ENCODE measurements at places on chromosomes 1 and 21. TPM values are rescaled to one million over a fixed set of nuclear protein-coding genes. Genes with fewer than 3 reads are reported as not detected.

SLC16A1 gene
- total RNA-seq: 64.2 TPM

DNA sequence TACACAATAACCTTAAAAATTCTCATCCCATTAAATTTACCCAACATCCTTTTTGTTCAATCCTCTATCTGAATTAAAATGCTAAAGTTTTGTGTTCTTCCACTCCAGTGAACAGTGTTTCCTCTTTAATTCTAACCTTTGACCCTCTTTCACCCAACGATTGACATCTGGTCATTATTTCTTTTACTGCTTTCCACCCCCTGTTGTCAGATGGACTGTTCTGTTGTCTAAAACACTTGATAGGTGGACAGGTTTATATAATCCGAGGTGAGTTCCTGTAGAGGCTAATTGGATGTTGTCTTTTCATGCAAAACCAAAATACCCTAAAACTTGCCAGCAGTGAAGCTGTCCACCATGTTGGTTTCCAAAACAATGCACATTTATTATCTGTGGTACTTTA is 73.4 kb upstream of the SERTAD4 start:
- H3K4me3 ChIP-seq: no peak overlapping the region
- no peaks in the 10 kb centered on the region for H3K4me1 ChIP-seq
- no peaks in the 10 kb centered on the region for H3K36me3 ChIP-seq
- no peaks in the 10 kb centered on the region for H3K27me3 ChIP-seq
- no peak for DNase-seq

PROK1 gene
- not detected for total RNA-seq

DNA sequence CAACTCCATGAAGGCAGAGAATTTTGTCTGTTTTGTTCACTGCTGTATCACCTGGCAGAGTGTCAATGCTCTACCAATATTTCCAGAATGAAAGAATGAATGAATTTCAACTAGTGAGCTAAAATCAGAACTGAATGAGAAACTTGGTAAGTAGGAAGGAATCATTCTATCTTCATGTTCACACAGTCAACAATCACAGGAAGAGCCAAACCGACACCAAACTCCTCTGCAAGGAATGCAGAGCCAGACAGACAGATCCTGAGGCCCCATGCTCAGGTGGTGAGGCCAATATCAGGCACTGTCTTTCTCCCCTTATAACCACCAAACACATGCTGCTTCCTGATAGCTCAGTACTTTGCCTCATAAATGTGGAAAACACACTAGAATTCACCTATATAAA is 139.1 kb downstream of the SLC45A1 start:
- H3K4me1 ChIP-seq: peaks cover 7% of the 10 kb centered on the region
- no peaks in the 10 kb centered on the region for H3K36me3 ChIP-seq
- no peak overlapping the region for H3K27ac ChIP-seq

GRCh38 chr1:77275194-77275593 is 6.6 kb upstream of the AK5 start:
- H3K4me1 ChIP-seq: no peaks in the 10 kb centered on the region
- no peaks in the 10 kb centered on the region for H3K36me3 ChIP-seq

DNA sequence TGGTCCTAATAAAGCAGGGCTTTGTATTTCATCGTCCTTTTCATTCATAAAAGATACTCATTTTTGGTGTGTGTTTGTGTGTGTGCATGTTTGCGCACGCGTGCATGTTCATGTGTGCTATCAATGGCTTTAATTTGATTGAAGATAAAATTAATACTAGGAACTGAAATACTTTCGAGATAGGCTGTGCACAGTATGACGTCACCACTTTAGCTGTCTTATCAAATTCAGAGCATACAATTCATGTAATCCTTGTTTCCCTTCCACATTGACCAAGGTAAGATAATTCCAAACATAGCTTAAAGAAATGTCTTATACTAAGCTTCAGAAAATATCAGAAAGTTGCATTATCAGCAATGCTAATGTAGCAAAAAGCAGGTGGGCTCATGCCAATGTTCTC is 113.6 kb upstream of the CYYR1 start:
- H3K27ac ChIP-seq: no peak overlapping the region
- no peak for DNase-seq
- no peaks in the 10 kb centered on the region for H3K27me3 ChIP-seq
- no peak overlapping the region for H3K4me3 ChIP-seq
- no peaks in the 10 kb centered on the region for H3K4me1 ChIP-seq

- H3K27ac ChIP-seq: no peak overlapping the region
- H3K36me3 ChIP-seq: no peaks in the 10 kb centered on the region
- peaks cover 77% of the 10 kb centered on the region for H3K4me1 ChIP-seq
Measured at GRCh38 chr1:41724248-41724647, 194.5 kb downstream of the HIVEP3 start.

EPHB2 gene
- 2.0 TPM for total RNA-seq

DNA sequence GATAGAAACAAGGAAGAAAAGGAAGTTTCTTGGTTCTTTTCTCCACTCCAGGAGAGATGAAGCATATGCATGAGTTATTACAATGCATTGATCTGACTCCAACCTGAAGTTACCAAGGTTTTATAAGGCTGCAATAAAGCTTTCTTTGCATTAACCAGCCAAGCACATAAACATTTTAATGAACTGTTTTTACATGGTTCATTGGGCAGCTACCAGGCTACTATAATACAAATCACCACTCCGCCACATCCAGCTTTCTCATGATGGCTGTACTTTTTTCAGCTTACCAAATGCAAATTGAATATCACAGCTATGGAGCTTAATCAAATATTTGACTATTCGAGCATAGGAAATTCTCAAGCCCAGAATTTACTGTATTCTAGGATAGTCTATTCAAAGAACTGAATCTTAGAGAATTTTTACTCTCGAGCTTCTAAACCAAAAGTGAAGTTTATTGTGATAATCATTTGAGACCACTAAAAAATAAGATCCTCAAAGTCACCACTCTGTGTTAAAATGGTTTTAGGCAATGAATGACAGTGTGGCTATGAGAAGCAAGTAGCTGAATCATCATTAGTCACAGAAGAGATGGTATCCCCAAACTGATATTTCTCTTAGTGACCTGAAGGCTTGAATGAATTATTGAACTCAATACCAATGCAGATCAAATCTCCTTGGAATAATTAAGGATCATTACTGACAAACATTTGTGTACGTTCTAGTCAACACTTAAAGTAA is 58.6 kb upstream of the ZNF281 start:
- no peak overlapping the region for H3K4me3 ChIP-seq

DNA sequence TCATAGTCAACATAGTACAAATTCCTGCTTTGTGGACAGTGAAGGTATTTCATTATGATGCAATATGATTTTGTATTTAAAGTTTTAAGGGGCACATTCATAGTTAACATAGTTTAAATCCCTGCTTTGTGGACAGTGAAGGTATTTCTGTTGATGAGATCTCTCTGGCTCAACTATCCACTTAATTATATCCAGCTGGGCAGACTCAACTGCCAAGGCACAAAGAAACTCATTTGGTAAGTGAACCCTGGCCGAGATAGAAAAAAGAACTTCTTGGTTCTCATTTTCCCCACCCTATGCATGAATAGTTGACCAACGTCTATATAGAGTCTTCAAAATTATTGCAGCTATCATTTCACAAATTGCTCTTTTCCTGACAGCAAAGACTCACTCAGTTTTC is 1194.6 kb downstream of the NCAM2 start:
- H3K4me1 ChIP-seq: no peaks in the 10 kb centered on the region
- H3K27ac ChIP-seq: no peak overlapping the region
- H3K36me3 ChIP-seq: no peaks in the 10 kb centered on the region
- no peak for DNase-seq
- no peaks in the 10 kb centered on the region for H3K27me3 ChIP-seq

DNA sequence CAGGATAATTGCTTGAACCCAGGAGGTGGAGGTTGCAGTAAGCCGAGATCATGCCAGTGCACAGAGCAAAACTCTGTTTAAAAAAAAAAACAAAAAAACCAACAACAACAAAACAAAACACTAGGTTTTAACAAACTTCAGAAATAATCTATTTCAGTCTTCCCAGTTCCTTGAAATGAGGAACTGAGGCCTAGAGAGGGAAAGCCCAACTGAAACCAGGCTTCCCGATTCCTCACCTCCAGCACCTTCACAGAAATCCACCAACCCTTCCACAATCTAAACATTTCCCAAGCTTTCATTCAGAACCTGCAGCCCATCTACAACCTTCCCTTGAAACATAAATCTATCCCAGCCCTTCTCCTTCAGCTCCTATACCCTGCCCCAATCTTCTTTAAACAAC is 612 bp upstream of the CD52 start:
- H3K27ac ChIP-seq: peak overlapping the region; percentile 89
- H3K4me1 ChIP-seq: peaks cover 59% of the 10 kb centered on the region
- H3K27me3 ChIP-seq: no peaks in the 10 kb centered on the region
- peak overlapping the region; percentile 96 for H3K4me3 ChIP-seq

DNA sequence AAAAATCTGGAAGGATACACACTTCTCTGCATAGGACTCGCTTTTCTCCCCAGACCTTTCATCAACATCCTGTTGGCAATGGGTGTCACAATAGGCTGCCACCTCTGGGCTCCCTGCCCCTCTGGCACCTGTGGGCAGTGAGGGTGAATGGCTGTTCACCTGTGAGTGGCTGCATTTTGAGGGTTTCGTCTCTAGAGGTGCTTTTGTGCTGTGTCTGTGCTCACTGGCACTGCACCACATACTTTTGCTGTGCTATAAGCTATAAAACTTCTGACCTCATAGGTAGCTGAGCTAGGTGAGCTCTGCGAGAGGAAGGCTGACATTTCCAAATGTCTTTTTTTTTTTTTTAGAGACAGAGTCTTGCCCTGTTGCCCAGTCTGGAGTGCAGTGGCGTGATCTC is 35.9 kb downstream of the SLC30A1 start:
- H3K36me3 ChIP-seq: no peaks in the 10 kb centered on the region
- no peaks in the 10 kb centered on the region for H3K27me3 ChIP-seq
- no peak overlapping the region for H3K4me3 ChIP-seq
- H3K4me1 ChIP-seq: no peaks in the 10 kb centered on the region
- no peak overlapping the region for H3K27ac ChIP-seq

- peaks cover 14% of the 10 kb centered on the region for H3K36me3 ChIP-seq
- DNase-seq: no peak
- H3K4me1 ChIP-seq: no peaks in the 10 kb centered on the region
- no peaks in the 10 kb centered on the region for H3K27me3 ChIP-seq
- no peak overlapping the region for H3K4me3 ChIP-seq
Measured at GRCh38 chr1:109598655-109599054, 20.8 kb downstream of the GNAT2 start.

DNA sequence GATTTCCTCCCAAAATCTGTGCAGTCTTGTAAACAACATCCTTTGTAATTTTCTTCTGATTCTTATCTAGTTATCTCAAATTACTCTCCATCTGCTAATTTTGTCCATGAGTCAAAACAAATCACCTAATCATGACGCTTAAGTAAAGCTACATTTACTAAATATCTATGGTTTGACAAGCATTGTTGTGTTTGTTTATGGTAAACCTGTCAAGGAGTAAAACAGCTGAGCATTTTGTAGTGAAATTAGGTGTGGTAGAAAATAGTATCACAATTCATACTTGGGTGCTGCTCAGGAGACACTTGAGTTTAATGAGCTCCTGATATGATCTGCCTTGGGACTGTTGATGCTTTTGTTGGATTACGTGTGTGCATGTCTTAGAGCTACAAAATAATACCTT is 11.6 kb downstream of the TIPRL start:
- H3K27ac ChIP-seq: no peak overlapping the region
- H3K4me3 ChIP-seq: no peak overlapping the region
- H3K27me3 ChIP-seq: no peaks in the 10 kb centered on the region
- DNase-seq: no peak
- no peaks in the 10 kb centered on the region for H3K4me1 ChIP-seq
- H3K36me3 ChIP-seq: peaks cover 2% of the 10 kb centered on the region

GRCh38 chr1:100565937-100566699 is 28.2 kb downstream of the GPR88 start:
- H3K27me3 ChIP-seq: no peaks in the 10 kb centered on the region
- no peaks in the 10 kb centered on the region for H3K4me1 ChIP-seq
- H3K4me3 ChIP-seq: no peak overlapping the region
- no peak for DNase-seq
- H3K36me3 ChIP-seq: no peaks in the 10 kb centered on the region

DNA sequence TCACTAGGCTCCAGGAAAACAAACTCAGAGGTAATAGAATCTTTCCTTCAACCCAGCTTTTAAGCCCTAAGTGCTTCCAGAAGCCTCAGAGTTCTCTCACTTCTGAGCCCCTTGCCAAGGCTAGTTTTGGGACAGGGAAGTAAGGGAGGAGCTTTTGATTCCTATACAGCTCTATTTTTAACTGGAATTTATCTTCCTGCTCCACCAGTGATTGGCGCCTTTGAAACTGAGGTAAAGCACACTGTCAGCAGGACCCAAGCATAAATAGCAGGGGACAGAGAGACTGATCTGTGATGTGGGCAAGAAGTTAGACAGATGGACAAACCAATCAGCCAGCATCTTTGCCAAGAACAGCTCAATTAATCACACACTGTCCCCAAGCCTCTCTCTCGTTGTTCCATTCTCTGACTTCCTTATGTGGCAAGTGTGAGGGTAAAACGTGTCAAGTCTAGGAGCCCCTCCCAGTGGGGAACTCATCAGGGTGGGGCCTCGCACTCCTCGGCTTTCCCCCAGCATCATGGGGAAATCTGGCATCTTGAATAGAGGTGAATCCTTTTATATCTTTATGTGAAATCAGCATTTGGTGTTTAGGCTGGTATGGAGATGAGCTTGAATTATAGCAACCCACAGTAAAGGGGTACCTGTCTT is 40.2 kb upstream of the MPZL1 start:
- no peaks in the 10 kb centered on the region for H3K27me3 ChIP-seq
- H3K4me1 ChIP-seq: peaks cover 49% of the 10 kb centered on the region
- peaks cover 11% of the 10 kb centered on the region for H3K36me3 ChIP-seq
- no peak overlapping the region for H3K4me3 ChIP-seq

DNA sequence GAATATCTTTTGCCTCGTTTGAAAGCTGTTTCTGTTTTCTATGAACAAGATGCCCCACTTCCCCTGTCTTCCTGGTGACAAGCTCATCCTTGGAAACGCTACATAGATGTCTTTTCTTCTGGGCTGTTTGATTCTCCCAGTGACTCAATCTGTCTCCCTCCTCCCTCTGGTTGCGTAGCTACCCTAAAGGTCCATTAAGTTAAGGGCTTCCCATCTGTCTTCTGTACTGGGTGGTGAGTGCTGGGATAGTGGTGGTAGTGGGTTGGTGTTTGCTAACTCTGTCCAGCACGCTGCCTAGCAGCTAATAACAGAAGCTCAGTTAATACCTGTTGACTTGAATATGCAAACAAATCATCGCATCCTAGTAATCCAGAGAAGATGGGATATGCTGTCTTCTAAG is 50.2 kb upstream of the GCLM start:
- DNase-seq: no peak
- no peak overlapping the region for H3K4me3 ChIP-seq
- H3K27ac ChIP-seq: no peak overlapping the region
- H3K4me1 ChIP-seq: no peaks in the 10 kb centered on the region
